ENCODE measurements at places on chromosomes 11 and 22. TPM values are rescaled to one million over a fixed set of nuclear protein-coding genes. Genes with fewer than 3 reads are reported as not detected.

- no peak for DNase-seq
These were observed 78.2 kb downstream of the YAP1 start for GRCh38 chr11:102188488-102188887.

GRCh38 chr11:8685306-8685705 is 2.7 kb downstream of the RPL27A start:
- no peak for DNase-seq

- no peak for DNase-seq
These were observed 12.9 kb downstream of the OR51E2 start for GRCh38 chr11:4684631-4685285.

DNA sequence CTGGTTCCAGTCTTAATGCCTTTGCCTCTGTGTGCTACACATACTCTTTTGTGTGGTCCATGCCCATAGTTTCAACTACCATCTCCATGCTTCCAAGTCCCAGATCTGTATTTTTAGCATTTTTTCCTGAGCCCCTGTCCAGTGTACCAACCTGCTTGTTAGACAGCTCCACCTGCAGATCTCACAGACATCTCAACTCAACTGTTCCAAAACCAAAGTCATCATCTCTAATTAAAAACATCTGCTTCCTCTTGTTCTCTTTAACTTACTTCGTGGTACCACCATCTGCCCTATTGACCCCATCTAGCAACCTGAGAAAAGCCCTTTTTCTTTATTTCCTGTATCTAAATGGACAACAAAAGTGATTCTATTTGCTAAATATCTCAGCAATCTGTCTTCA is 8.6 kb upstream of the KMT2A start:
- no peak for DNase-seq

- no peak for DNase-seq
These were observed 337.9 kb downstream of the BRD1 start for GRCh38 chr22:49489821-49490220.

- DNase-seq, result peak; percentile 89
These were observed at the start of gene UFD1 for GRCh38 chr22:19478901-19479354. Gene UFD1, minus strand, starts transcription at chr22:19479193. Its CDS starts 108 bp downstream, at chr22:19479085.

- no peak for DNase-seq
These were observed 116.6 kb downstream of the CEP164 start for GRCh38 chr11:117444256-117444655.

GRCh38 chr11:12048936-12049790 is 40.7 kb upstream of the DKK3 start:
- DNase-seq, result no peak

DNA sequence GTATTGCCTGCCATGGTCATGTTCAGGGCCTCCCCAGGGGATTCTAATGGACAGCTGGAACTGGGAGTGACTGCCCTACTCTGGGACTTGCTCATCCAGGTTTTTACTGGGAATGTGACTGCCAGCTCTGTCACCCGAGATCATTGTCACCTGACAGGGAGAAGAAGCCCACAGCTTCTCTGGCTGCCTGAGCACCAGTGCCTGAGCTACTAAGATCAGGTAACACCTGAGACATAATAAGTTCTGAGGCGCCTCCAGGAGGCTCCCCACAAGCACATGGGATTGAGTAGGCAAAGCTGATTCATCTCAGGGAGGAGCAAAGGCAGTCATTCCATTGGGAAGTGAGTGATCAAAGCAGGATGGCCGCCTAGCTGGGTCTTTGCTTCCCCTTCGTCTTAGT is 84.2 kb upstream of the GALNT18 start:
- DNase-seq, result no peak

- DNase-seq, result no peak
These were observed 22.8 kb upstream of the HMOX1 start for GRCh38 chr22:35357883-35358621.

- DNase-seq, result no peak
These were observed 39.4 kb downstream of the SIK3 start for GRCh38 chr11:117058761-117059261.

GRCh38 chr22:23565305-23565914 is 14.7 kb downstream of the IGLL1 start:
- no peak for DNase-seq

GRCh38 chr11:62077132-62077531 is 46.7 kb upstream of the INCENP start:
- no peak for DNase-seq

DNA sequence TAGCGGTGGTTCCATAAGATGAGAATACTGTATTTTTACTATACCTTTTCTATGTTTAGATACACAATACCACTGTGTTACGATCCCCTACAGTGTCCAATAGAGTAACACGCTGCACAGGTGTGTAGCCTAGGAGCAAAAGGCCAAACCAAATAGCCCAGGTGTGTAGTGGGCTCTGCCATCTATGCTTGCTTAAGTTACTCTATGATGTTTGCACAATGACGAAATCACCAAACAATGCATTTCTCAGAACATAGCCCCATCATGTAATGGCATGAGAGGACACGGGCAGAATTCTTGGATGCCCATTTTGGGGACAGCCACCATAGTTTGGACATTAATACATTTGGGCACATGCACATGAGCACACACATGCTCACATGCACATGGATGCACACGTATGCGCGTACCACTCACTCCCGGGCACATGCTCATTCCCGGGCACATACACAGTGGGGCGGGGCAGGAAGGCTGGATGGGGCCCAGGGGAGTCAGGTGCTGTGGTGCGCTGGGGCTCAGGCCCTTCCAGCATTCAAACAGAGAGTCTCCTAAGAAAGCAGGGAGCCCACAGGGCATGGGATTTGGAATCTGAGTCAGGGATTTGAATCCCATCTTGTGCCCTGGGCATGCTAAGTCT is 51.1 kb downstream of the RTN4R start:
- DNase-seq, result no peak

DNA sequence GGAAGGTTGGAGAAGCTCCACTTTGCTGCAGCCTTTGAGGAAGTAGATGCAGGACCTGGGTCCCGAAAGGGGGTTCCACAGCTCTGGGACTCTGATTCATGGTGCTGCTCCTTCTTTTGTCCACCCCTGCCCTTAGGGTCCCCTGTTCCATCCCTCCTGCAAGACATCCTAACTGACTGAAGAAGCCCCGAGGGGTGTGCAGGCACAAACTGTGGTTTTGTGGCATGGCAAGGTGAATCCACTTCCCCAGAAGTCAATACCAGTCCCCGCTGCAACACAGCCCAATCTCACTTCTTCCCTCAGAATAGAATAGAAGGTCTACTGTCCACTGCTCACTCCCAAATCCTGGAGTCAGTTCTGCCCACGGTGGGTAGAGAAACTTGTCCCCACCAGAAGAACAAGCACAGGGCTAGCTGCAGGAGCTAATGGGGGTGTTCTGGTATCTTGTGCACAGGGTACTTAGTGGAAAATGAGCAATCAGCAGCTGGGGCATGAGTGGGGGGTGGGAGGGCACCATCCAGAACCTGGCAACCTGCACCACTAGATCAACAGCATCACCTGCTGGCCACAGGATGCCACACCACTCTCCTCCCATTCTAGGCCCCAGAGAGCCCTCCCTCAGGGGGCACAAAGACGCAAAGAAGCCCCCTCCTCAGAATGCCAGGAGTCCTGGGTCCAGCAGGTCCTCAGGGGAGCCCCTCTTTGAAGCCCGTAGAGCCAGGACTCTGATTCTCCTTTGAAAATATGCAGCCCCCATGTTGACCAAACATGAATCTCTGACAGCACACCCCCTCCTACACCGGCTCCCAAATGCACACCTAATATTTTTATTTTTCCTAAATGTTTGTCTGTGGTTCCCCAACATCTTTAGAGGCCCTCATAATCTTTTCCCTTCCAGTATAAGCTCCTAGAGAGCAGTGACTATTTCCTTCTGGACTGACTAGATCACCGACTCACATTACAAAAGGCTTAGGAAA is 14.1 kb downstream of the SPATA19 start:
- no peak for DNase-seq

Gene KCNA4
- 2.0 TPM for total RNA-seq

Gene ARFIP2
- 21.4 TPM for total RNA-seq

Gene TP53I11
- total RNA-seq, result 105 TPM

Gene ACP2
- 25.2 TPM for total RNA-seq

Gene SSRP1
- 43.4 TPM for total RNA-seq

Gene SLC35F2
- total RNA-seq, result 3.5 TPM
